ENCODE measurements at places on chromosomes 4 and X. TPM values are rescaled to one million over a fixed set of nuclear protein-coding genes. Genes with fewer than 3 reads are reported as not detected.

Gene FATE1
- total RNA-seq = not detected

Gene GASK1B
- not detected for total RNA-seq

Gene TENM3
- 0.12 TPM for total RNA-seq

Gene CDS1
- 0.22 TPM for total RNA-seq

DNA sequence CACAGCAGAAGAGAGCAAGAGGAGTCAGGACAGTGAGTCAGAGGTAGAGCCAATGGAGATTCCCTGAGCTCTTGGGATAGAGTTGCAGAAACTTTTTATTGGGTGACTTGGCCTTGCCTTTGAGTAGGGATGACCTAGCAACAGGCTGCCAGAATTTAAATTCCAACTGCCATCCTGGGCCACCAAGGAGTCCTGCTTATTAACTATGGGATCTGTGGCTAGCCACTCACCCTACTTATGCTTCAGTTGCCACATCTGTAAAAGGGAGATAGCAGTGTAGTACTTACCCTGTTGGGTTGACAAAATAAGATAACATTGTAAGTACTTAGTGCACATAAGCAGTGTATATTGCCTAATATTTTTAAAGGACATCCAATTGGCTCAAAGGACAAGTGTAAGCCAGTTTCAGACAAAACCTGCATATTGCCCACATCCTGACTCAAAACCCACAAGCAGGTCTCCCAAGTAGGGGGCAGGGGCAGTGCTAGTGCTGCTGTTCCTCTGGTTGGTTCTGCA is 43.5 kb upstream of the TMEM164 start:
- DNase-seq = no peak
- H3K4me3 ChIP-seq = no peak overlapping the region
- no peak overlapping the region for H3K27ac ChIP-seq
- H3K4me1 ChIP-seq = no peaks in the 10 kb centered on the region

DNA sequence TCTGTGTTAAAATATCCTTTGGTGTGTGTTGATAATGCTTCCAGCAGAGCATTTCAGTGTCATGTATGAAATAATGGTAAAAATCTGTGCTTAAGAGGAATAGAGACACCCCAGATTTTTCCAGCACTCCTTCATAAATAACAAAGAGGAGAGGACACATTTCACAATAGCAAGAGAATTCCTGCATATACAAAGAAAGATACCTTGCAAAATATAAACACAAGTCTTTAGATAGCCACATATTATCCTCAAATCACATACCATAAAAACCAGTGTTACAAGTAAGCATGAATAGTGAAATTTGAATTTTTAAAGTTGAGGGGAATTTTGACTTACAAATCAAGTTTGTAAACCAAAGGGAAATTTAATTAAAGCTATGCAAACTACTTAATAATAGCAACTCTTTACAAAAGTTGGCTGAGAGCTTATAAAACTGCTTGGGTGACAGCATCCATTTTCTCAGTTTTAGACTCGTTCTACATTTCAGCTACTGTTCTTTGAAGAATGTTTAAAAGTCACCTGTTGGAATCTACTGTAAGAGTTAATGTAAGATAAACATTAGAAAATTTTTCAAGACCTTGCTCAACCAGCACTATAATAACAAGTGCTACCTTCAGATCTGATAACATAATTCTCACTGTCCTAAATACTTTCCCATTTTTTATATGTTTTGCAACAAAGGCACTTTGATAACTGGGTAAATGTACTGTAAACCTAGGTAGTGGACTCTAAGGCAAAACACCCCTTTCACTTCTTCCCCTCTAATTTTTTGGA is 3.7 kb downstream of the APELA start:
- no peak overlapping the region for H3K4me3 ChIP-seq
- no peaks in the 10 kb centered on the region for H3K4me1 ChIP-seq
- H3K27me3 ChIP-seq = peaks cover 12% of the 10 kb centered on the region
- no peak overlapping the region for H3K27ac ChIP-seq

- H3K36me3 ChIP-seq = peaks cover 3% of the 10 kb centered on the region
- H3K4me1 ChIP-seq = no peaks in the 10 kb centered on the region
- H3K27ac ChIP-seq = no peak overlapping the region
- DNase-seq = no peak
- H3K27me3 ChIP-seq = no peaks in the 10 kb centered on the region
These were observed 93.5 kb downstream of the SEL1L3 start for GRCh38 chr4:25769251-25769650.

GRCh38 chrX:9352243-9352642 is 112.6 kb upstream of the TBL1X start:
- no peak for DNase-seq
- peaks cover 1% of the 10 kb centered on the region for H3K36me3 ChIP-seq
- H3K4me1 ChIP-seq = peaks cover 41% of the 10 kb centered on the region
- peaks cover 13% of the 10 kb centered on the region for H3K27me3 ChIP-seq

- no peaks in the 10 kb centered on the region for H3K36me3 ChIP-seq
- H3K27ac ChIP-seq = no peak overlapping the region
- no peak for DNase-seq
- H3K4me3 ChIP-seq = no peak overlapping the region
- H3K27me3 ChIP-seq = peaks cover 4% of the 10 kb centered on the region
These were observed 336.5 kb downstream of the DMD start for GRCh38 chrX:32874839-32875238.

DNA sequence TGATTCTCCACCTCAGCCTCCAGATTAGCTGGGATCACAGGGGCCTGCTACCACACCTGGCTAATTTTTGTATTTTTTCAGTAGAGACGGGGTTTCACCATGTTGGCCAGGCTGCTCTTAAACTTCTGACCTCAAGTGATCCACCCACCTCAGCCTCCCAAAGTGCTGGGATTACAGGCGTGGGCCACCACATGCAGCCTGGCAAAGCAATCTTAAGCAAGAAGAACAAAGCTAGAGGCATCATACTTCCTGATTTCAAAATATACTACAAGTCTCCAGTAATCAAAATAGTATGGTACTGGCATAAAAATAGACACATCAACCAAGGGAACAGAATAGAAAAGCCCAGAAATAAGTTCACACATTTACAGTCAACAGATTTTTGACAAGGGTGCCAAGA is 12.8 kb upstream of the F8A1 start:
- no peaks in the 10 kb centered on the region for H3K4me1 ChIP-seq
- peaks cover 13% of the 10 kb centered on the region for H3K27me3 ChIP-seq
- no peak overlapping the region for H3K27ac ChIP-seq
- DNase-seq = no peak
- H3K4me3 ChIP-seq = no peak overlapping the region

DNA sequence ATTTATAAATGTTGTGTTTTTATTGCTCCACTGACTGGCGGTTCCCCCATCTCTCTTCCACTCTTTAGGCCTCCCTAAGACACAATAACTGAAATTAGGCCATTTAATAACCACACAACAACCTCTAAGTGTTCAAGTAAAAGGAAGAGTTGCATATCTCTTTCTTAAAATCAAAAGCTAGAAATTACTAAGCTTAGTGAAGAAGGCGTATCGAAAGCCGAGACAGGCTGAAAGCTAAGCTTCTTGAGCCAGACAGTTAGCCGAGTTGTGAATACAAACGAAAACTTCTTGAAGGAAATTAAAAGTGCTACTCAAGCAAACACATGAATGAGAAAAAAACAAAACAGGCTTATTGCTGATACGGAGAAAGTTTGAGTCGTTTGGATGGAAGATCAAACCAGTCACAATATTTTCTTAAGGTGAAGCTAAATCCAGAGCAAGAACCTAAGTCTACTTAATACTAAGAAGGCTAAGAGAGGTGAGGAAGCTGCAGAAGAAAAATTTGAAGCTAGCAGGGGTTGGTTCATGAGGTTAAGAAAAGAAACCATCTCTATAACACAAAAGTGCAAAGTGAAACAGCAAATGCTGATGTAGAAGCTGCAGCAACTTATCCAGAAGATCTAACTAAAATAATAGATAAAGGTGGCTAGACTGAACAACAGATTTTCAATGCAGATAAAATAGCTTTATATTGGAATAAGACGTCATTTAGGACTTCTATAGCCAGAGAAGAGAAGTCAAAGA is 194.0 kb upstream of the TTC29 start:
- H3K36me3 ChIP-seq = no peaks in the 10 kb centered on the region
- peaks cover 7% of the 10 kb centered on the region for H3K27me3 ChIP-seq
- no peak overlapping the region for H3K27ac ChIP-seq
- no peaks in the 10 kb centered on the region for H3K4me1 ChIP-seq
- DNase-seq = no peak

GRCh38 chrX:2831471-2832228 is 2.9 kb downstream of the GYG2 start:
- no peak for DNase-seq
- no peak overlapping the region for H3K4me3 ChIP-seq
- no peaks in the 10 kb centered on the region for H3K4me1 ChIP-seq
- peaks cover 23% of the 10 kb centered on the region for H3K27me3 ChIP-seq

DNA sequence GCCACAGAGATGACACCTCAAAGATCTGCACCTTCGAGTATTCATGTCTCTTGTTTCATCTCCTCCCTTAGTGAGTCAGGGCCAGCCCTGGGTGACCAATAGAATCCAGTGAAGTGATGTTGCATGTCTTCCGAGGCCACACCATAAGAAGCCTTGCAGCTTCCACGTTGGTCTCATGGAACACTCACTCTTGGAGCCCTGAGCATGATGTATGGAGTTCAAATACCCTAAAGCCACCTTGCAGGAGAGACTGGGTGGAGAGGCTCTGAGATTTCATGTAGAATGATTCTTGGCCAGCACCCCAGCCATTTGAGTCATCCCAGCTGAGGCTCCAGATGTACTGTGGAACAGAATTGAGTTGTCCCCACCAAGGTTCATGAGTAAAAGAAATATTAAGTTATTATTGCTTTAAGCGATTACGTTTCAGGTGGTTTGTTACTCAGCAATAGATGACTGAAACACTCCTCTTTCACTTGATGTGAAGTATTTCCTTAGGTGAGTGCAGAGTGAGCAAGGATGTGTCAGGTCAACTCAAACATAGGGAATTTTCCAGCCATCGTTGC is 5.0 kb upstream of the RP2 start:
- peaks cover 5% of the 10 kb centered on the region for H3K4me1 ChIP-seq
- H3K36me3 ChIP-seq = peaks cover under 1% of the 10 kb centered on the region
- H3K4me3 ChIP-seq = no peak overlapping the region
- H3K27ac ChIP-seq = no peak overlapping the region

DNA sequence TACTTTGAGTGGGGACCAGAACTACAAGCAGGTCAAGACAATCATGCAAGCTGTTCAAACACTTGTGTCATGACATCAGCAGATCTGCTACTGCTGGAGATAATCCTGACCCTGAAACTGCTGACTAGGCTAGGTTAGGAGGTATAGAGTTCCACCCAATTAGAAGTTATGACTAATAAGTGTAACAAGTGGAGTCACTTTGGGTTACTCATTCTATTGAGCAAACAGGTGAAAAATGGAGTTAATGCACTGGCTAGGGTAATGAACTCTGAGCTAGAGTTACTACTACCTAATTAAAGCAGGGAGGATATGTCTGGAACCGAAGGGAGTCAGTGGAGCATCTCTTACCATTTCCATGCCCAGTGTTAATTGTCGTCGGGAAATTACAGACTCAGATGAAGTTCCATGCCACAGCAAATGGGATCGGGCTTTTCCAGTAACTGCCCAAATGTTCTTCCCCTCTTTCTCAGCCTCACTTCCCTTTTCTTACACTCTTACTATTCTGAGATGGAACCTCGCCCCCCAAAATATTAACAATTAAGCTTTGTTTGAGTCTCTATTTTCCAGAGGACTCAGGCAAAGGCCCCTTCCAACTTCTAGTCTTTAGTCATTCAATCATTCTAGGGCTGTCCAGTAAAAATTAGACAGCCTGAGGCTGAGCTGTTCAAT is 19.8 kb upstream of the MANBA start:
- no peak overlapping the region for H3K27ac ChIP-seq
- no peaks in the 10 kb centered on the region for H3K36me3 ChIP-seq
- no peak overlapping the region for H3K4me3 ChIP-seq
- H3K27me3 ChIP-seq = peaks cover 4% of the 10 kb centered on the region
- H3K4me1 ChIP-seq = peaks cover 10% of the 10 kb centered on the region
- no peak for DNase-seq

DNA sequence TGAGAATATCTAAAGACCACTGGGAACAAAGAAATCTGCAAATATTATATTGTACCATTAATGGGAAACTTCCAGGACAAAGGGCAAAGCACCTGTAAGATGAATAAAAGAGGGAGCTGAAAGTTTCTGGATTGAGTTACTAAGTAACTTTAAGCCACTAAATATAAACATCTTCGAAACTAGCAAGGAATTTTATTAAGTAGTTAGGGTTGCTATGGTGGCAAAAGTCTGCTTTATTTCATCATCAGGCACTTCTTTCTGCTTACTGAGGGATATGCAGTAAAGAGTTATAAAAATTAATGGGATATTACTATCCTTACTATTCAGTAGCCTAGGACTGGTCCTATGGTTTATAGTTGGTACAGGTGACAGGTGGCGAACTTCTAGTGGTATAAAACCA is 33.0 kb downstream of the SMARCA1 start:
- no peak overlapping the region for H3K4me3 ChIP-seq
- no peak overlapping the region for H3K27ac ChIP-seq
- H3K4me1 ChIP-seq = no peaks in the 10 kb centered on the region
- H3K27me3 ChIP-seq = no peaks in the 10 kb centered on the region

DNA sequence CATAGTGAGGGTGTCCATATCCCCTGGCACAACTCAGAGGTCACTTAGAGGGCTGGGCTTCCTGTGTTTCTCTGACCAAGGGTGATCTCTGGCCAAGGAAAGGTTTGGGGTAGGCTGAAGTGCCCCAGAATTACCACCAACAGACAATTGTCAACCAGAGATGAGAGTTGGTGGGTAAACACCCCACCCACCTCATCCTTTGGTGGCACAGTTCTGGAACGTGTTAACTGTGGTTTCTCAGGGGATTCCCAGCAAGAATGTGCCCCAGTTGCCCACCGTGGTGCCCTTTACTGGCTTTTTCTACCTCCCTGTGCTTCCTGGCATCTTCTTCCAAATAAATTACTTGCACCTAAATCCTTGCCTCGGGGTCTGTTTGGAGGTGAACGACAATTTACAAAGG is 17.1 kb downstream of the GRPR start:
- no peak overlapping the region for H3K27ac ChIP-seq
- H3K4me3 ChIP-seq = no peak overlapping the region
- H3K36me3 ChIP-seq = peaks cover 3% of the 10 kb centered on the region
- H3K4me1 ChIP-seq = no peaks in the 10 kb centered on the region
- peaks cover 65% of the 10 kb centered on the region for H3K27me3 ChIP-seq
- no peak for DNase-seq

- H3K4me3 ChIP-seq = no peak overlapping the region
- H3K36me3 ChIP-seq = peaks cover 5% of the 10 kb centered on the region
- H3K27ac ChIP-seq = no peak overlapping the region
- no peak for DNase-seq
These were observed 16.7 kb upstream of the CXorf38 start for GRCh38 chrX:40663880-40664630.

- H3K4me3 ChIP-seq = no peak overlapping the region
- no peaks in the 10 kb centered on the region for H3K36me3 ChIP-seq
- H3K4me1 ChIP-seq = peaks cover 10% of the 10 kb centered on the region
- no peaks in the 10 kb centered on the region for H3K27me3 ChIP-seq
These were observed 9.1 kb upstream of the ARHGEF38 start for GRCh38 chr4:105543346-105543745.

GRCh38 chr4:94959307-94959706 is 201.6 kb downstream of the BMPR1B start:
- H3K27me3 ChIP-seq = no peaks in the 10 kb centered on the region
- no peak overlapping the region for H3K27ac ChIP-seq
- H3K36me3 ChIP-seq = no peaks in the 10 kb centered on the region

- DNase-seq = no peak
- H3K27me3 ChIP-seq = peaks cover 11% of the 10 kb centered on the region
- no peaks in the 10 kb centered on the region for H3K36me3 ChIP-seq
- no peak overlapping the region for H3K27ac ChIP-seq
These were observed 370.8 kb upstream of the DIPK2B start for GRCh38 chrX:45571453-45571852.
